Head of caudate nucleus (tissue), 42 donors: ENCODE measurements at places on chromosomes 11 and 22.

- DNase-seq: no peak
Measured at GRCh38 chr22:49036513-49036912, 791.2 kb downstream of the BRD1 start.

DNA sequence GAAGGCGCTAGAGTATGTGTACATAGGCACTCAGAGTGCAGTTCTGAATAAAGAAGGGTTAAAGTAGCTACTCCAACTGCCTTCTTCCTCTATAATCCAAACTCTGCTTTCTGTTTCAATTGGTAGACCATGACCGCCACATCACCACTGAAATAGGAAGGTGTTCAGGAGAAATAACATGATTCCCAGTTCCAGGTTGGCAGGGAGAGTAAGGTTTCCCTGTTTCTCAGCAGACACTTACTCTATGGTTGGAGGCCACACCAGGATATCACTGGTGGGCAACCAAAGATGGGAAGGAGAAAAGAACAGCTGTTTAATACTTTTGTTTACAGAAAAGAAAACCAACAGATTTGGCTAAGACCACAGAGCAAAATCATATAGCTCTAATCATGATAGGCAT, 37.9 kb downstream of the PAK1 start:
- no peak for DNase-seq

GRCh38 chr11:34619062-34619516, 1.8 kb upstream of the EHF start:
- DNase-seq: no peak

DNA sequence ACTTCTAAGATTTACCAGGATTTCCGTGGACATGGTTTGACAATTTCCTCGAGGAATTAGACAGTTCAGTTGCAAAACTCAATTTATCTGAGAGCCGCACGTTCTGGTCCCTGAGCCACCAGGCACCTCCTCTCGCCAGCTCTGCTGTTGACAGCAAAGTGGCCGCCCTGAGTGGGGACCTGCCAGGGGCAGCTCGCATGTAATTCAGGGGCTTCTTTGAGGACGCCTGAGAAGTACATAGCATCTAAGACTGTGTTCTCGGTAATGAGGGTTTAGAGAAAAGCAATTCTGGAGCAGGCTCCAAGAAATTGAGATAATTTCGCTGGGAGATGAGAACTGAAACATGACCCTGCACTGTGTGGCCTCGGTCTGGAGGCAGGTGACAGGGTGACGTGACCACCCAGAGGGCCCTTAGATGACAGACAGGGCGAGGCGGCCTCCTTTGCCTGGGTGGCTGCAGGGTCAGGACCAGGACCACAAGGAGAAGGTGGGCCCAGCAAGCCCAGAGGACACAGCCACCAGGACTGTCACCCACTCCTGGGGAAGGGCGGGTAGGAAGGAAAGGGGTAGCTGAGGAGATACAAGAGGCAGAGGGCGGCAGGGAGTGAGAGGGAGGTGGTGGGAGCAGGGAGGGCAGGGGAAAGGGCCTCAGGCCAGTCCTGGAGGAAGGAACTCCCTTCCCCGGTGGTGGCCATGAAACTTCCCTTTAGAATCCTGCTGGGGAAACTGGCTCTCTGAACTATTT, 55.0 kb downstream of the RTL6 start:
- no peak for DNase-seq

DNA sequence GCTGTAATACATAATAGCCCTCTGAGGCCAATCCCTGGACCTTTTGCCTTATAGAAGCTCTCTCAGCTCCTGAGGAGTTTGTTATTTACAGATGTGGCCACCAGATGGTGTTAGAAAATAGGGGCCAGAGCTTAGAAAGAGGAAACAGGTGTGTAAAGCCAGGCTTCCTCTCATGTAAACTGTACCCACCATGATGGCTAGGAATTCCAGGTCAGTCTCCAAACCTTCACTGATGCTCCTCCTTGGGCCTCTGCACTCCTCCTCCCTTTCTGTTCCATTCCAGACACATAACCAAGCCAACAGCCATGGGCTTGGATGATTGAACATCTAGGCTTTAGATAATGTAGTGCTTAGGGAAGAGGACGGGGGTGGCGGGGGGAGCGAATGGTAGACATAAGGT, 39.7 kb downstream of the USP35 start:
- DNase-seq: no peak

GRCh38 chr22:31082606-31083376, 1.7 kb downstream of the SMTN start:
- no peak for DNase-seq

DNA sequence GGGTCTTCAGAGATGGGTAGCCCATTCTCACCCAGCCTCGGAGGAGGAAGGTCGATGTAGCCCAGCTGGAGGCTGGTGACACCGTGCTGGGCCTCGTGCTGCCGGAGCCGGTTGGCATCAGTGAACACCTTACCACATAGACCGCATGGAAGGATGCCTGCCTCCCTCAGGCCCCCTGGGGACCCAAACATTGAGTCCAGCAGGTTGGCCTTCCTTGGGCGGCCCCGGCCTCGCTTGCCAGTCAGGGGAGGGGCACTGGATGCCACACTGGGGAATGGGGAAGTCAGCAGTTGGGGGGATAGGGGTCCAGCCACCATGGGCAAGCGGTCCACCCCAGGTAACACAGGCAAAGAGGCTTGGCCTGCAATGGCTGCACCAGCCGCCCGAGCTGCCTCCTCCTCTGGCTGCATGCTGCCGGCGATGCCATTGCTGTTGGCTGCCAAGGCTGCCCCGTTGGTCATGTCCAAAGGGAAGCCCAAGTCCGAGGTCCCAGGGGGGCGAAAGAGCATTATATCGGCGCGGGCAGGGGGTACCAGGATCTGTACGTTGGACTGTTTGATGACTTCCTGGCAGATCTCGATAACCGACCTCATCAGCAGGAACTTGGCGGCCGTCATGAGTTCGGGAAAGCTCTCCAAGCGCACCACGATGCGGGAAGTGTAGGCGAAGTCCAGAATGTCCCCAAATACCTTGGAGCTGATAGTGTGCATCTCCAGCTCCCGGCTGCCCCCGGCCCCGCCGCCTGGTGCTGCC, 1.4 kb downstream of the PATZ1 start:
- DNase-seq: no peak

- DNase-seq: no peak
Measured at GRCh38 chr11:19848219-19848618, 135.6 kb downstream of the NAV2 start.

DNA sequence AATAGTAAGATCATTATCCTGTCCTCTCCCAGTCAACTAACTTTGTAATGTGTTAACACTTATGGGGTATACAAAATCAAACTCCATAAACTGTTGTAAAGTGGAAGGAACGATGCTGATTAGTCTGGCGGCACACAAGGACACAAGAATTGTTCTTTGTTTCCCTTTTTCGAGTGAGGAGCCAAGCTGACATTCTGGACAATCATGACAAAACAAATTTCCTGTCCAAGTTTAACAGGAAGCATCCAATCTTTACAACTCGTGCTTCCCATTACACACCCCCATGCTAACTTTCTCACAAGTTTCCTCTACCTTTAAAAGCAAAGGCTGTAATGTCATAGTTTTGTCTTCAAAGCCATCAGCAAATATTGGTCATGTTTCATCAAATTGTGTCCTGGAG, 20.4 kb upstream of the LDLRAD3 start:
- no peak for DNase-seq

DNA sequence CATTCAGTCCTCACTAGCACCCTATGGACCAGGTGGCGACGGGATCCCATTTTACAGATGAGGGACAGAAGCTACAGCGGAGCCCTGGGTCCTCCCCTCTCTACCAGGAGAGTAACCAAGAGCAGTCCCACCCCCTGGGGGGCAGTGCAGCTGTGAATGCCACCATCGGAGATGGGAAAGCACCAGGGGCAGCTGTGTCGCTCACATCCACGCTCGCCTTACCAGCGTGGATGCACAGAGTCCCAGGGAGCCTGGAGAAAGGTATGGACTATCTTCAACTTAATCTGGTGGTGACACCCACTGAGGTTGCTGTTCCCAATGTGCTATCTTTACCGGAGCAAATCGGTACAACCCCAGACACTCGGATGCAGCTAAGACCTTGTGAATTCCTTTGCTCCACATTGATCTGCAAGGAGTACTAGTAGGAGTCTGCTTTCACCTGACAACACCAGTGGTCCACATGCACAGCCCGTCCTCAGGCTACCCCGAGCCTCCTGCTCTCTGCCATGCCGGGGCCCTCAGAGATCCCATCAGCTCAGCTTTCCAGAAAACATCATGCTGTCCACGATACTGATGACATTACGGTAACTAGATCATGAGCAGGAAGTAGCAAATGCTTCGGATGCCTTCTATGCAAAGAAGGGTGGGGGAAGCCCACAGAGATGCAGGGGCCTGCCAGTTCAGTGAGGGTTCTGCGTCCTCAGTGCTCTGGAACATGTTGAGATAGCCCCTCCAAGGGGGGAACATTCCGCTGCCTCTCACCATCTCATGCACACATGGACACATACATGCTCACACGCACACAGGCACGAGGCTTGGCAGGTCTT, 126.0 kb downstream of the CTTN start:
- DNase-seq: no peak

DNA sequence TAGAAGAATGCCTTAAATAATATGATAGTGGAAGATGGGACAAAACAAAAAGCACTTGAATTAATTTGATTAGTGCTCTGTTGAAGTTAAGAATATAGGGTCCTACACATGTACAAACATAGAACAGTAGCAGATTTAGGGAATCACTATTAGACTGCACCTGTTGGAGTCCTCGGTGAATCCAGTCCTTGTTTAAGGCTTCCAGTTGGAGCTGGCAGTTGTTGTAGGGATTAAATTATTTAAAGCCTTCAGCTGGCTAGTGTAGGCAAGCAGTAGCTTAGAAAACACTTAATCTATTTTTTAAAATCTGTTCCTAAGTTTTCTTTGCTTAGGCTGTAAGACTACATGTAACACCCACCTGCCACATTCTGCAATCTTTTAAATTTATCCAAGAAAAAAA, 24.5 kb upstream of the CSTF3 start:
- DNase-seq: no peak

DNA sequence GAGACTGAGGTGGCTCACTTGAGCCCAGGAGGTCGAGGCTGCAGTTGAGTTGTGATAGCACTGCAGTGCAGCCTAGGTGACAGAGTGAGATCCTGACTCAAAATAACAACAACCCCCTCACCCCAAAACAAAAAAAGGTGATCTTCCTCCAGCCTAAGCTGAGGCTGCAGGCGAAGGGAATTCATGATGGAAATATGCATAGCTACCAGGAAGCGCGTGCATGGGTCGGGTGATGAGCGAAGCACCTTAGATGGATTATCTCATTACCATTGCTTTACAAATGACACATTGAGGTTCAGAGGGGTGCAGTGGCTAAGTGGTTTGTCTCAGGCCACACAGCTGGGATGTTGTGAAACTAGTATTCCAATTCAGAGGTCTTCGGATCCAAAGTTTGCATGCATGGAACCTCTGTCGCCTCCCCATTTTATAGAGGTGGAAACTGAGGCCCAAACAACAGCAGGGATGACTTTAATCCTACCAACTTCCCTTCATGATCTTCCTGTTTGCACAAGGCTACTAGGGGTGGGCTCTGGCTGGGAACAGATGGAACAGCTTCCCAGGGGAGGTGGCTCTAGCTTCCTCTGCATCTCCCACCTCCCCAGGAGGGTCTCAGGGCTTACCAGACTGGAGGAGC, 4.6 kb downstream of the SLC29A2 start:
- DNase-seq: no peak

DNA sequence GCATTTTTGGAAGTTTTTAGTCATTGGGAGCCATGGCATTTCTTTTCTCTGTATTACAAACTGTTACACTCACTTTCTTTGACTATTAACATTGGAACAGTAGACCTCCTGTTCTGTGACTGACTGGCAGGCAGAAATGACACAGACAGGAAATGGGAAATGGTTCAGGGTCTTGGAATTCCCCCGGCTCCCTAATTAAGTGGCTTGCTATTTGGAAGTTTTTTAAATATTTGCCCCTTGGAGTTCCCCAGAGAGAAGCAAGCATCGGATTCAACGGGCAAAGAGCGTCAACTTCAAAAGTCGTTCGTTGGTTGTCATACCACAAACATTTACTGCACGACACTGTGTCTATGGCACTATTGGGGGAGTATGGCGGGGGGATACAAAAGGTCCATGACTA, 1.1 kb upstream of the BIRC2 start:
- no peak for DNase-seq

DNA sequence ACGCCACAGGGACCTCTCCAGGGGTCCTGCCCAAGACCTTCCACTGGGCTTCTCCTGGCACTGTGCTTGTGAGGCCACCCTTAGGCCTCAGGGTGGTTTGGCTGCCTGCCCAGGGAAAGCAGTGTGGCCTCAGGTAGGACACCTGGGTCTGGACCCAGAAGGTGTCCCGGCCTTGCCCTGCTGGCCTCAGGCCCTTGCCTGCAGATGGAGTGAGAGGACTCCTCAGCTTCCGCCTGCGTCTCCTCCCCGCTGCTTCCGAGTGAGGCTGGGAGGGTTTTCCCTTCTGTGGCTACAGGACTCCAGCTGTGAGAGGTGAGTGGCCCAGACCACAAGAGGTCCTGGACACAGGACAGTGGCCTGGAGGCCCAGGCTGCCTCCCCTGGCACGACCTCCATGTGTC, 60.4 kb downstream of the WNT7B start:
- DNase-seq: no peak

DNA sequence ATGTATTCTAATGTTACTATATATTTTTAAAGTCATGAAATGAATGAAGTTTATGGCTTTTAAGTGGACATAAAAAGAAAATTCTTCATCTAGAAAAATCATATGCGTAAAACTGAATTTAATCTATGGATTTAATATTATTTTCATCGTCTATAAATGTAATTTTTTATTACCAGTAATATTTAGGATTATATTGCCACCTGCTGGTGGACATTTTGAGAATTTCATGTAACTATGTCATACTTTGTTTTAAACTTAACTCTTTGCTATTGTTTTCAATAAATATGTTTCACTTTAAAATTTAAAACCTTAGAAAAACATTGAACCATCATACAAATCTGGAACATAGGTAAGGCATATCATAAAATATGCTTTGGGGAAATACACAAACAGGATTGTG, 66.5 kb upstream of the CEP126 start:
- DNase-seq: no peak

- no peak for DNase-seq
Measured at GRCh38 chr11:116510886-116511650, 261.7 kb downstream of the BUD13 start.

GRCh38 chr11:96162816-96163499, 180.0 kb downstream of the MAML2 start:
- no peak for DNase-seq
